ENCODE measurements at places on chromosomes 4 and X.

GRCh38 chr4:60989141-60989540 is 211.0 kb upstream of the ADGRL3 start:
- DNase-seq, result no peak

GRCh38 chrX:98294310-98294709 is 1410.6 kb downstream of the RPA4 start:
- no peak for DNase-seq

DNA sequence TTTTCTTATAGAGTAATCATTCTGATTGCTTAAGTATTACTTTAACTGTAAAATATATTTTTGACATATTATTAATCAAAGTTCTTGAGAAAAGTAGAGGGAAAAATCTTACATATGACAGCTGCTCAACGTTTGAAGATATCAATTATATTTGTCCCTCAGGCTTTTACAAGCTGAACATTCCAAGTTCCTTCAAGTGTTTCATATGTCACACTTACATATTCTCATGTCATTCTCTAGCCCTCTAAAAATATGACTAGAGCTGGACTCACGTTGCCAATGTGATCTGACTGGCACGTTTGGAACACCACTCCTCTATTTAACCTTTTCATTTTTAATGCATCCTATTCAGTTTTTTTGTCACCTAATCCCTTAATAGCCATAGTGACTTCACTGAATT is 492.9 kb downstream of the PCDH18 start:
- no peak for DNase-seq

DNA sequence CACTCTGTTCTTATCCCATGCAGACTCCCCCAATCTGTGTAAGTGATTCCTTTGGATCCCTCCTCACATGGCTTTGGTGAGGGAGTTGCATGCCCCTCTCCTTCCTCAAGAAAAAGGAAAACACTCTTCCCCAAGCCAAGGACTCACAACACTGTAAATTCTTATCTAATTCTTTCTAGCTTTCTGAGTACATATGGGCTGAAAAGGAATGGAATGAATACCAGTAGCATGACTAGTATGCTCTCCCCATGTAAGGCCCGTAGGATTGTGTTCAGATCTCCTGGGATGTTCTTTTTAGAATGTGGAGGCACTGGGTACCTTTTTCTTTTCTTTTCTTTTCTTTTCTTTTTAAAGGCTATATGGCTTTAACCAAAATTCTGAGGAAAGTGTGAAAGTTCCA is 17.0 kb upstream of the MAGED1 start:
- DNase-seq, result no peak

GRCh38 chr4:3523146-3523627 is 9.0 kb downstream of the LRPAP1 start:
- no peak for DNase-seq

DNA sequence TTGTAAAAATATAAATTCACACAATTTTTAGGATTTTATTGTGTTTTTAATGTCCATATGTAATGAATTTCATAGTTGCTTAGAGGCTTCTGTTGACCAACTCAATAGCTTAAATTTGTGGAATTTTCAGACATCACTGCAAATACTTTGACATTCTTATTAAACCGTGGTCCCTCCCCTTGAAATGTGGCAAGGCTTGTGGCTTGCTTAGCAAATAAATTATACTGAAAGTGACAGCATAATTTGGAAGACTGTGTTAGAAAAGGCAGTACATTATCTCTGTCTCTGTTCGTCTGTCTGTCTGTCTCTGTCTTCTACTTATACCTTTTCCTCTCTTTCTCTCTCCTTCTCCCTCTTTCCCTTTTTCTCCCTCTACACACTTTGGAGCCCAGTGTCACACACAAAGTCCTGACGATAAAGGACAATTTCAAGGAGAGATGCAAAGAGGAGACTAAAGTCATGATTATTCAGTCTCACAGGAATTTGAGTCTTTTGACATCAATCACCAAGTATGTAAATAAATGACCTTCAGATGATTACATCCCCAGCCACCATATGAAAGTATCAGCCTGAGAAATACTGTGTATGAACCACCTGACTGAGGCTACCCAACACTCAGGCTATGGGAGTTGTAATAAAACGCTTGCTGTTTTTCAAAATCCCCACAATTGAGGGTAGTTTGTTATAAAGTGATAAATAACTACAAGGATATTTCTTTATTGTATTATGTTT is 21.0 kb upstream of the UGT2B7 start:
- no peak for DNase-seq

DNA sequence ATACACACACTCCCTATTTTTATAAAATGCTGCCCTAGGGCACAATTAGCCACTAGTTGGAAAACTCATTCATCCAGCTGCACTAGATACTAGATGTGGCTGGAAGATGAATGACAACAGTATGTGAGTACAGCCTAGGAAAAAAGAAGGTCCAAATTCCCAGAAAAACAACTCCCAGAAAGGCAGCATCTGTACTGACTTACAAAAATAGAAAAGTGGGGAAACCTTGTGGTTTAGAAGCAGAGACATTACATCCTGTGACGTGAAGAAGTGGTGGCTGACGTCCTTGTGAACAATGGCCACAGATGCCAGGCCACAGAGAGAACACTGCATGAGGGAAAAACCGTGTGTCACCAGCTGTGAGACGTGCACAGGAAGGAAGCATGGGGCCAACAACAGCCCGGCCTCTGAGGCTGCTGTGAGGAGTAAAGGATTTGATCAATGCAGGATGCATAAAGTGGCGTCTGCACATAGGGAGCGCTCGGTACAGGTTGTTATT is 81.2 kb downstream of the SPRY1 start:
- no peak for DNase-seq

- no peak for DNase-seq
Measured at GRCh38 chr4:100014616-100015015, 64.5 kb upstream of the H2AZ1 start.

DNA sequence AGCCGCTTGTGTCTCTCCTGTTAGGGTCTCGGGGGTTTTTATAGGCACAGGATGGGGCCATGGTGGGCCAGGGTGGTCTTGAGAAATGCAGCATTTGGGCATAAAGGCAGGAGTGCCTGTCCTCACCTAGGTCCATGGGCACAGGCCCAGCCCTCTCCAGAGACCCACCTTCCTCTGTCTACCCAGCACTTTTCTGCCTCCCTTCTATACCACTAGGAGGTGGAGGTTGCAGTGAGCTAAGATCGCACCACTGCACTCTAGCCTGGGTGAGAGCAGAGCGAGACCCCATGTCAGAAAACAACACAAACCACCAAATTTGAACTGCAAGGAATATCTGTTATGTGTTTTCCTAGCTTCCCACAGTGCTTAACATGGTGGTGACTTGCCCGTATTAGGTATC is 38.0 kb downstream of the MOB1B start:
- no peak for DNase-seq

DNA sequence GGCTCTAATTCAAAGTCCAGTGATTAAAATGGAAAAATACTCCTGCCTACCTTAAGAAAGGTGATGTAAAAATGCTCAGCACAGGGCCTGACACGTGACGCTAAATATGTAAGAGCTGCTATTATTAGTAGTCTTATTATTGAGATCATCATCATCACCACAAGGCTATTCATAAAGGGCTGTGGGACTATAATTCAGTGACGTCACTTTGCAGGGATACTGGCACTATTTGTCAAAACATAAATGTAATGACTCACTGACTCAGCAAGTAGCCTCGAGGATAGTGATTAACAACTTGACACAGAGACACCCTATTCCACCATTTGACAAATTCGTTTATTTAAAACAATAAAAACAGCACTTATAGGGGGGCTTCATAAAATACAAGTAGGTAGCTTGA is 258.9 kb downstream of the SPANXN1 start:
- DNase-seq, result no peak

DNA sequence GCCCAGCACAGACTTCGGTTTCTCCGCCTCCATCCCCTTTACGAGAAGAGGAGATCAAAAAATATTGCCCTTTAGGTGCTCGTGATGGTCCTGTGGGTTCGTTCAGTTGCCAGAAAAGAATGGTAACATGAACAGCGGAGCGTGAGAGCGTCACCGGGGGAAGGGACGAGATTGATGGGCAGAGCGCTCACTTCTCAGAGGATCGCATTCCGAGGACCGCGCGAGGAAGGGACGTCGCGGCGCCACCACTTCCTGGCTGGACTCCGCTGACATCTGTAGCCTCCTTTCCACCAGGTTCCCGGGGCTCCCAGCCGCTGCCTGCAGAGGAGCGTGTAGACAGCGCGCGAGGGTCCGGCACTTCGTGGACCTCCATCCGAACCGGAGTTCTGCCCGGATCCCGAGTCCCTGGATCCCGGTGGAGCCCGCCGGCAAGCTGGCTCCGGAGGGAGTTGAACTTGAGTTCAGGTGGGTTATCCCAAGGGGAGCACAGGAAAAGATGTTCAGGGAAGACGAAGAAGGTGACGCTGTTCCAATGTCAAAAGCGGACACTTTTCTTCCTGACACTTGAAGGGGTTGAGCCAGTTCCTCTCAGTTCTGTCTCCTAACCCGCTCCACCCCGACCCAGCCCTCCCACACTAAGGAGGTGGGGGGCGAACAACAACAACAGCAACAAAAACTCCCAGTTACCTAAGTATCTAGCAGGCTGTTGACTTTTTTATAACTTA is 484 bp downstream of the GALNTL6 start:
- DNase-seq, result no peak

GRCh38 chr4:52015366-52015765 is 4.8 kb downstream of the LRRC66 start:
- DNase-seq, result no peak

GRCh38 chrX:104833401-104833800 is 267.4 kb downstream of the IL1RAPL2 start:
- DNase-seq, result no peak

GRCh38 chrX:9465380-9466123 is 694 bp downstream of the TBL1X start:
- no peak for DNase-seq

DNA sequence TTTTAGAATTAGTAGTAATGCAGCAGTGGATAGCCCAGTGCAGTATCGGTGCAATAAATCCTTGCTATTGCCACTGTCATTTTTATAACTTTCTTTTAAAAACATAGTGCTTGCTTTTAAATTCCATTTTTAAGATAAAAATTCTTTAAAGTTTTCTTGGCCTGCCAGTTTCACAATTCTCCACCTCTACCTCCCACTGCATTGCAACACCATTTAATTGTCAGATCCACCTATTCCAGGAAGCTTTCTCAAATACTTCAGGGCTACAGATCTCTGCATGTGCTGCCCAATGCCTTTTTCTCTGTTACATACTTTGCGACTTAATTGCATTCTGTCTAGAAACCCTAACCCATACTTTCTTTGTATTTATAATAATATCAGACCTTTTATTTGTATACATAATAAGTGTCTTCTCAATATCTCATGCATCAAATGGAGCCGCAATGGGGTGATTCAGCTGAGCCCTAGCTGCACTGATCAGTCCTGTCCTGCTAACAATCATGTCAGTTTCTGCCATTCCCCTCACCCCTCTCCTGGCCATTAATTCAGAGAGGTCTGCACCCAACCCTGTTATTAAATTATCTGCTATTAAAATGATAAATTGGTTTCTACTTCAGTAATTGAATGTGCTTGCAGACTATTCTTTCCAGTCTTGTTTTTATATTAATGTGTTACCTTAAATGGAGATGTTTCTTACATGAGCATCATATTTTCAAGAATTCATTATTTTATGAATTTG is 193.1 kb downstream of the SLIT2 start:
- no peak for DNase-seq

DNA sequence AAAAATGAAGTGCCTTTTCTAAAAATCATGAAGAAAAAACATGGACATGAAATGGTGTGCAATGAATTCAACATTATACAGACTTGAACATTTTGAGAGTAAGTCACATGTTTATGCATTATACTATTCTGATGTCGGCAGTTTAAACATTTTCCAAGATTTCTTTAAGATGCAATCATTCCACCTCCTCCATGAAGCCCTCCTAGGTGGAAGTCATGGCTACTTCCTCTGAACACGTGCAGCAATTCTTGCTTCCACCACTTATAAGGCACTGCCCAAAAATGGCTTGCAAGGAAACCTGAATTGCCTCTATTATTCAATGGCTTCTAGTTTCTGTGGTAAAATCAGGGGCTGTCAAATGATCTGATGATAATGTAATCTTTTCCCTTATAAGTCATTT is 25.8 kb downstream of the IGFBP7 start:
- DNase-seq, result no peak

- DNase-seq, result no peak
Measured at GRCh38 chr4:15742083-15742582, 36.0 kb upstream of the CD38 start.

- no peak for DNase-seq
Measured at GRCh38 chr4:27429364-27429871, 568.8 kb downstream of the STIM2 start.

Measured in SIG-M5 (cell line).